KBM-7 (cell line): ENCODE measurements at places on chromosomes 16 and 17.
A peak's percentile ranks its signal among the peaks of the same experiment; 100 is the strongest.

GRCh38 chr17:73703192-73703591 lies 58.9 kb upstream of the SDK2 start:
- no peak for DNase-seq

GRCh38 chr17:31216031-31216751 lies 80.8 kb downstream of the OMG start:
- DNase-seq: peak; percentile 55

DNA sequence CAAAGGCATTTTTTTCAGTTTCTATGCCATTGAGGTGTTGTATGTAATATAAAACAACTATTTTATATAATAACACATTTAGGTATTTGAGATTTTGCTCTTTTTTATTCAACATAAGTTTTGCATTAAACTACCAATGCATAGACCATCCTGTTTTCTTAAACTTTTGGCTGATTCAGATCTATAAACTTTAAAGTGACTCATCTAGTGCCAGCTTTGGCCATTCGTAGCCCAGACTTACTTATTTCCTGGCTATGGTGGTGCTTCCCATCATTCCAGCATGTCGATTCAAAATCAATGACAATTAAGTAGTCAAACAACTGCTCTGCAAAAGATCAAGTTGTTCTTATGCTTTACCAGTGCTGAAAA lies 3.1 kb downstream of the ERI2 start:
- DNase-seq: no peak

- peak; percentile 6 for DNase-seq
Observed at GRCh38 chr16:86664522-86665318, 86.4 kb downstream of the FOXL1 start.

- no peak for DNase-seq
Observed at GRCh38 chr16:19330841-19331397, 45.4 kb downstream of the CLEC19A start.

GRCh38 chr17:14048169-14048568 lies 21.1 kb upstream of the COX10 start:
- no peak for DNase-seq

GRCh38 chr16:6600167-6600566 lies 732.5 kb upstream of the RBFOX1 start:
- DNase-seq: no peak

DNA sequence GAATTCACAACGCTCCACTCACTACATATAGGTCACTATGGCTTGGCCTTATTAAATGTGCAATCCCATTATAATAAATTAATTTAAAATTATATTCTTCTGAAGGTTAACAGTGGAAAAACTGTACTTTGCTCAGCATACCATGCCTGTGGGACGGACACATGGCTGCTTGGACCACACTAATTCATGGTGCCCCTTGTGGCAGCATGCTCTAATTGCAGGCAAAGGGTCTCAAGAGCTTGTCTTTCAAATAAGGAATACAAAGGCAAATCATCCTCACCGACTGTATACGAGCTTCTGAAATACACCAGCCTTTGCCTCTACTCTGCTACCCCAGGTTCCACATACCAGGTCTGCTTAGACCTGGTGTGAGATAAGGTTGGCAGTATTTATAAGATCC lies 11.7 kb downstream of the SMPD3 start:
- peak; percentile 40 for DNase-seq
